ENCODE measurements at places on chromosomes 6 and 20.

- DNase-seq = no peak
These were observed 17.7 kb downstream of the SRXN1 start for GRCh38 chr20:635028-635892.

- no peak for DNase-seq
These were observed 52.8 kb upstream of the PNRC1 start for GRCh38 chr6:89027756-89028155.

GRCh38 chr6:11035616-11036350 is 8.3 kb downstream of the ELOVL2 start:
- no peak for DNase-seq

- peak; percentile 49 for DNase-seq
These were observed 483 bp downstream of the NCOA6 start for GRCh38 chr20:34824806-34825529.

GRCh38 chr6:50851049-50851845 is 32.6 kb downstream of the TFAP2B start:
- DNase-seq = no peak

GRCh38 chr6:10028222-10028621 is 386.7 kb downstream of the TFAP2A start:
- DNase-seq = no peak

DNA sequence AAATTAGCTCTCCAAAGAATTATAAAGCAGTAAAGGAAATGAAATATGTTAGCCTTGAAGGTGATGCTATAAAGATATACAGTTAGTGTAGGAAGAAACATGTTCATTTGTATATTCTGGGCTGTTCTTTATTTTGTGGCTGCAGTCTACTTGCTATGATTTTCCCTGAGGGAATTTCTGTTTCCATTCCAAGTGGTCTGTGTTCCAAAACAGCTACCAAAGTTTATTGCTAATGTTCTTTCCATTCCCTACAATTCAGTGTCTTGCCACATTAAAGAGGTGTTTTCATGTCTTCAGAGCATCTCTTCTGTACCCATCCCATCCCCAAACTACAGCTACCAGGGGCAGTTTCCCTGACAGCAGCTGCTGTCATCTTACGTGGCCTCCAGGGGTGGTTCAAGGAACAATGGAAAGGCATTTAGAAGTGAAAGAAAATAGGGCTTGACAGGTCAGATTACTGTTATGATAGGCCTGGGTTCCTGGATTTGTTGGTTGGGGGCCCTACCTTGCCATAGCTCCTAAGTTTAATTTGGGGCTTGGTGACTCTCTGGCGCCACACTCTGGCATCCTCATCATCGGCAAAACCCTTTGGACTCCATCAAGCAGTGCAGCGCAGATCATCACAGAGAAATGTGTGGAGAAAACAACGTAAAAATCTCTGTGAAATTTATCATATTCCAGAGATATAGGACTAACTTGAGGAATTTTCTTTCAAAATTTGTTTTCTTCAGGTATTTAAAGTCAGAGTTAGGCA is 33.8 kb upstream of the AIG1 start:
- no peak for DNase-seq

DNA sequence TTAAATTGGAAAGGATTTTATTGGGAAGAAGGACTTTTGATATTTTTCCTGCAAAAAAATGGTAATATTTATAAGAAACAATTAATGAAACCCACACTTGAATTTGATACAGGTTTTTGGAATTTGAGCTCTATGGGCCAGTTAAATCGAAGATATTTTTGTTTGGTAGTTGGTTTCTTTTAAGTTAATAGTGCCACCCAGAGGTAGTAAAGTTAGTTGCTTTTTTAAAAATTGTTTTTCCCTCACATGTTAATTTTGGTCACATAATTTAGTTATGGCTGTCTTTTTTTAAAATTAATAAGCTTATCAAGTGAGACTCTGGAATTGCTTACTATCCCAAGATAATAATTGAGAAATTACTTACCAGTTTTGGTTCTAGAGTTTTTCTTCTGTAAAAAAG is 7.1 kb downstream of the PRIM2 start:
- DNase-seq = peak; percentile 9

- no peak for DNase-seq
These were observed 24.6 kb upstream of the ZBTB24 start for GRCh38 chr6:109507490-109508072.

GRCh38 chr6:79152269-79152737 is 74.2 kb upstream of the PHIP start:
- DNase-seq = no peak

- no peak for DNase-seq
These were observed 29.8 kb upstream of the AHI1 start for GRCh38 chr6:135527116-135527959.

- DNase-seq = no peak
These were observed 101.2 kb upstream of the TRAF3IP2 start for GRCh38 chr6:111706841-111707391.
